ENCODE measurements at places on chromosomes 7 and 10.

DNA sequence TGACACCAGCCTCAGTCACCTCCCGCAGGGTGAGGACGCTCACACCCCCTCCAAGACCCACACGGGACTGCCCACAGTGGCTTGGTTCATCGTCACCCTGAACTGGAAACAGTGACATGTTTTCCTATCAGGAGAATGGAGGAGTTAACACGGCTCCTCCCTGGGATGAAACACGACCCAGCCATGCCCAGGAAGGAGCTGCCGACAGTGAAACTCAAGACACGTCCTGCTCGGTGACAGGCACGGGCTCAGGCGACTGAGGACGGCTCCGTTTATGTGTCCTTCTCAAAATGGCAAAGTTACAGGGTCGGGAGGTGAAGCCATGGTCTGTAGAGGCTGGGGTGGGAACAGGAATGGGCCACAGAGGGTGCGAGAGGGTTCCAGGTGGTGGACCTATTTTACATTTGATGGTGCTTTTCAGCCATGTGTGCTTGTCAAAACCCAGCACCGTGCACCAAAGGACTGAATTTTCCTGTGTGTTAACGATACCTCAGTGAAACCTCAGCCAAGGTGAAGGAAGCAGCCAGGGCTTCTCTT is 272.4 kb downstream of the ADARB2 start:
- DNase-seq: no peak

GRCh38 chr10:104680467-104681401 is 39.6 kb downstream of the SORCS3 start:
- DNase-seq: no peak

DNA sequence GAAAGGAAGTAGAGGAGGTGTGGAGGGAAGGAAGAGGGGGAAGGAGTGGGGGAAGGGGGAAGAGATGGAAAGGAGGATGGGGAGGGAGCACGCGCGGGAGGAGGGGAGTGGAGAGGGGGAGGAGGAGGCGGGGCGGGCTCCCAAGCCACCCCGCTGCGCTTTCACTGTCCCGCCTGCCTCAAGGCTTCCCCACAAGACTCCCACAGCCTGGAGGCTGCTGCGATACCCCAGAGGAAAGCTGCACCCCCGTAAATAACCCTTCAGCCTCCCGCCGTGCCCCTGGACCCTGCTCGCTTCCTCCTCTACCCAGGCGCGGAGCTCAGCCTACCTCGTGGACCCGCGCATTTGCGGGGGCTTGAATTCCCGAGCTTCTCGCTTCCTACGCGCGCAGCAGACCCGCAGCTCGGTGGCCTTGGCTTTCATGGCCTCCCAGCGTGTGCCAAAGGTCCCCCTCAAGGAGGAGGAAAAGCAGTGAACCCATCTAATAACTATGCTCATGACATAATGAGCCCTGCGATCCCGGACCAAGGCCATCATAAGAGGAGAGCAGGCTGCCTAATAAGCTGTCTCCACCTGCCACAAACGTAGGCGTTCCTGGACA is at the start of gene C10orf67:
C10orf67 (minus strand) TSS at position 557 of the 601 bp plus-strand sequence; CDS start at position 534, 23 bp downstream.
- DNase-seq: peak; percentile 79

DNA sequence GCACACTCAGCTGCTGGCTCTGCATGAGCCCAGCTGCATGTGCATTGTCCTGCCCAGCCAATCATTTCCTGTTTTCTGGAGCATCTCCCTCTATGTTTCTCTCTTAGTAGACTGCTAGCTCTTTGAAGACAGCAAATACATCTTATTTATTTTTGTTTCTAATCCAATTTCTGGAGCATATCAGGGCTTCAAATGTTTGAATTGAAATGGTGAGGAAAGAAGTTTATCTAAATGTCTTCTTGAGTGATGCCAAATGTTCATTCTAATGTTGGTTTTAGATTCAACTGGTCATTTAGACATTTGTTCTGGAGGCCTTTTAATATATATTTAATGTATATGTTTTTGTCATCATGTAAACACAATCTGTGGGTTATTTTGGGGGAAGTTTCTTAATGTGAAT is 141.9 kb downstream of the DNAJB9 start:
- no peak for DNase-seq

GRCh38 chr7:100367676-100368613 is 5.3 kb upstream of the PILRA start:
- no peak for DNase-seq

GRCh38 chr10:67609996-67610793 is 85.8 kb downstream of the CTNNA3 start:
- no peak for DNase-seq

- DNase-seq: no peak
These were observed 100.5 kb downstream of the GLCCI1 start for GRCh38 chr7:8068892-8069686.

GRCh38 chr7:36149694-36150452 is 3.2 kb upstream of the EEPD1 start:
- DNase-seq: no peak

- no peak for DNase-seq
These were observed 672.0 kb upstream of the NRP1 start for GRCh38 chr10:34006471-34006870.

DNA sequence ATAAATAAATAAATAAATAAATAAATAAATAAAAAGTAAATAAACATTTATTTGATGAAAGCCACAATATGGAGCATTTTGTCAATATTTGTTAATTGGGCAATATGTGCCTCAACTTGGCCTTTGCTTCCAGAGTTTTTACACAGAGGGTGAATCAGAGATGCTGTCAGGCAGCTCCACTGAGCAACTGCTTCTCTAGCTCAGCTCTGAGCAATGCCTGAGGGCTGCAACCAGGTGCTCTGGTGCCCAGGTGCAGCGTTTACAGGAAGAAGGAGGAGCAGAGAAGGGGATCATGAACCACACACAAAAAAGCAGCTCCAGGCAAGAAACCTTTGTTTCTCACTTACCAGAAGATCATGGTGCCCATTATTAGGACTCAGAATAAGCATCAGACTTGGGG is 876.2 kb upstream of the AUTS2 start:
- no peak for DNase-seq

- DNase-seq: no peak
These were observed 12.7 kb upstream of the SVIL start for GRCh38 chr10:29647478-29647877.

DNA sequence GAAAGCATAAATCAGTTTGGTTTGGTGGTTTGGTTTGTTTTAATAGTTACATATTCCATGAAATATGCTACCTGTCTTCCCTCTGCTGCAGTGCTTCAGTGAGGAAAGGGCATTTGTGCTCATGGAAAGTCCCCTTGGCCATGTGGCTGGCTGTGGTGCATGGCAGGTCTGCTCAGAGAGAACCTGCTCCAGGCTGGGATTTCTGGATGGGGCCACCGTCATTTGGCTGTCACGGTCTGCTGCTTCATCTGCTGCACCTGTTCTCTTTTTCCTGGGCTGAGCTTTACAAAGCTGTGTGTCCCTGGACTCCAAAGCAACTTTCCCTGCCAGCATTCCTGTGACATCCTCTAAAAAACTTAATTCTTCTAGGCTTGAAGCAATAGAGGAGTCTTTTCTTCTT is 8.9 kb downstream of the CDK14 start:
- no peak for DNase-seq

- no peak for DNase-seq
These were observed at the start of gene SLC13A1 for GRCh38 chr7:123199883-123200282. SLC13A1 (minus strand) TSS chr7:123199969; CDS start chr7:123199946, 23 bp downstream.

- DNase-seq: no peak
These were observed 769 bp upstream of the ELFN1 start for GRCh38 chr7:1669064-1669951.

- DNase-seq: no peak
These were observed 26.2 kb upstream of the EBLN1 start for GRCh38 chr10:22244001-22244400.

DNA sequence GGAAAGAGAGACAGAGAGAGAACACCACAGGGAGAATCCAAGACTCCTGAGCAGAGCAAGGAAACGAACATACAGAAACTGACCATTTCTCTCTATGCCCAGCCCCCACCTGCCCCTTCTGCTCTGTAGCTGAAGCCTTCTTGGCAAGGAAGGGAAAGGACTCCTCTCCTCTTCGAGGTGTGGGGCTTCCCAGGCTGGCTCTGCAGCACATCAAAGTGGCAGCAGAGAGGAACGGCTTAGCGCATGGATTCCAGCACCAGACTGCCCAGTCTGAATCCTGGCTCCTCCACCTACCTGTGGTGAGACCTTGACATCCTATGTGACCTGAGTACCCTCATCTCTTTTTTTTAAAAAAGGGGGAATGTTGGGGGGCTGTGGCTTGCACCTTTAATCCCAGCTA is 69.4 kb downstream of the SH3PXD2A start:
- DNase-seq: no peak

- no peak for DNase-seq
These were observed 491 bp upstream of the AKAP9 start for GRCh38 chr7:91940171-91940570.

DNA sequence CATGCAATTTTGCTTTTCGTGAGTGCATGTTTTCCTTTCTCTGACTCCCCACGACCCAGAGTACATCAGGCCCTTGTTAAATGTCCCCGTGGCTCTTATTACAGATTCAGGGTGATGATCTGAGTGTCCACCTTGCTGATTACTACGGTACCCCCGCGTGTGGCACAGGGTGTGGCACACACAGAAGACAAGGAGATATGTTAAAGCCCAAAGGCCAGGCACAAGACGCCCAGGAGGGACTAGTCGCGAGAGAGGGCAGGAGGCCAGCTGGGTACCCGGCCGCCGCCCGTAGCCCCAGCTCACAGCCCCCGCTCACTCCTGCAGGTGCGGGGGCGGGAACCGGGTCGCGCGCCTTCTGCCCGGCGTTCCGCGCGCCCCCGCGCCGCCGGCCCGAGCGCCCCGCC is 281 bp upstream of the EXOC6 start:
- no peak for DNase-seq

- DNase-seq: no peak
These were observed at the start of gene EPDR1 for GRCh38 chr7:37920305-37920848. EPDR1 (plus strand) TSS chr7:37920640; CDS start chr7:37920940, 300 bp downstream.

DNA sequence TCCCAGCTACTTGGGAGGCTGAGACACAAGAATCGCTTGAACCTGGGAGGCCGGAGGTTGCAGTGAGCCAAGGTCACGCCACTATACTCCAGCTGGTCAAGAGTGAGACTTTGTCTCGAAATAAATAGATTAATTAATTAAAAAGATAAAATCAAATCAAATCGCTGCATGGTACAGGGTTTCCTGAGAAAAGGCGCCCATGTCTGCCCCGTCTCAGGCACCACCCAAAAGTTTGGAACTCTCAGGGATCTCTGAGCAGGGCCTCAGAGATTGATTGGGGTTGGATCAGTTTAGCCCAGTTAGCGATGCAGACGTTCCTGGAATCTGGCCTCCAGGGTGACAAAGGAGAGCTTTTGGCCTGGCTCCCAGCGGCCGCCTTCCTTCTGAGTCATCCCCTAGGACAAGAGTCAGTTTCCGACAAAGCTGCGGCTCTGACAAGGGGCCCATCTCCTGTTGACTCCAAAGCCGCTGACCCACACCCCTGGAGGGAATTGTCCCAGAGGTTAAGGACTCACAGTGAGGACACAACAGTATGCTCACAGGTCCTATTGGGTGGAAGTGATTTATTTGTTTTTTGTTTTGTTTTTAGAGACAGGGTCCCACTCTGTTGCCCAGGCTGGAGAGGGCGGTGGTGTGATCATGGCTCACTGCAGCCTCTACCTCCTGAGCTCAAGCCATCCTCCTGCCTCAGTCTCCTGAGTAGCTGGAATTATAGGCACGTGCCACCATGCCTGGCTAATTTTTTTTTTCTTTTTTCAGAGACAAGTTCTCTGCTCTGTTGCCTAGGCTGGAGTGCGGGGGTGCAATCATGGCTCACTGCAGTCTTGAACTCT is 6.8 kb downstream of the ORAI2 start:
- DNase-seq: peak; percentile 34

DNA sequence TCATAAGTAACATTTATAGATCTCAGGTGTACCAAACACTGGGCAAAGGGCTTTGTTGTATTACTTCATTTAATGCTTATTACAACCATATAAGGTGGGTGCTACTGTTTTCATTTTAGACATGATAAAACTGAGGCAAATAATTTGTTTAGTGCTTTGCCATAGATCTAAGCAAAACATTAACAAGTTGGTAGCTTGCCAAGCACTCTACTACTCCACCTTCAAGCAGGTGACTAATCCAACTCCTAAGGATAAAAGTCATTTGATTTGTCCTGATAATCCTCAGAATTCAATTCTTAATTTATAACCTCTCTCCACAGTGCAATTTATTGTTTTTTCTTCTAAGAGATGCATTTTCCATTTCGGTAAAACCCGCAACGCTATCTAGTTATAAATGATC is 646.4 kb downstream of the GRM8 start:
- no peak for DNase-seq

GRCh38 chr7:3673524-3673923 is 372.5 kb downstream of the SDK1 start:
- no peak for DNase-seq

GRCh38 chr7:36278620-36279172 is 111.0 kb upstream of the ANLN start:
- no peak for DNase-seq

GRCh38 chr7:11707606-11708193 is 124.3 kb downstream of the THSD7A start:
- DNase-seq: no peak

- no peak for DNase-seq
These were observed 113.1 kb upstream of the PCBD1 start for GRCh38 chr10:71001470-71001869.

GRCh38 chr10:71522442-71523144 is 125.9 kb downstream of the CDH23 start:
- no peak for DNase-seq

GRCh38 chr7:1706381-1706720 is 36.3 kb downstream of the ELFN1 start:
- no peak for DNase-seq

- DNase-seq: no peak
These were observed 12.5 kb downstream of the STAG3 start for GRCh38 chr7:100190048-100190711.

- DNase-seq: no peak
These were observed 177.1 kb downstream of the POU6F2 start for GRCh38 chr7:39154815-39155214.

GRCh38 chr7:151927011-151927410 is 29.2 kb upstream of the GALNTL5 start:
- no peak for DNase-seq

- no peak for DNase-seq
These were observed 566.2 kb downstream of the PCDH15 start for GRCh38 chr10:54234832-54235231.

DNA sequence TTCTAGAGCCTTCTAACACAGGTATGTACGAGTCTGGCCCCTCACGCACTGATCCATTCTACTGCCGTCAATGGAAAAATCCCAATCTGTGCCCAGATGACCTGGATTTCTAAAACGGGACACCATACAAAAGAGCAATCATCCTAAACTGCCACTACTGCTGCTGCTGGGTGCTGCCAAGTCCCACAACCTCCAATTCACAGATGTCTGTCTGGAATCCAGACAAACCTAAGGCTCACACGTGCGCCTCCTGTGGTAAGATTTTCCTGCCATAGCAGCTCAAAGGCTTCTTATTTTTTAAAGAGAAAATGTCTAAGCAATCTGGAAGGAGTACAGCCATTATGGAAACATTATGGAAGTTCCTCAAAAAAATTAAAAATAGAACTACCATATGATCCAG is 40.9 kb downstream of the JCAD start:
- no peak for DNase-seq

GRCh38 chr10:78039743-78040142 is 6.1 kb downstream of the RPS24 start:
- no peak for DNase-seq

- peak; percentile 72 for DNase-seq
These were observed 73.0 kb downstream of the PLXDC2 start for GRCh38 chr10:19889256-19889655.
